Cardiac ventricle fibroblast (primary cell): ENCODE measurements at places on chromosomes 5 and 9. TPM values are rescaled to one million over a fixed set of nuclear protein-coding genes. Genes with fewer than 3 reads are reported as not detected.

The LRRC19 gene
- total RNA-seq, result not detected in 2 replicates

The NEURL1B gene
- total RNA-seq, result 9.1 and 11.1 TPM in 2 replicates

The RGS3 gene
- total RNA-seq, result 15.5 and 27.3 TPM in 2 replicates

The LHX2 gene
- 0.29 and 0.56 TPM in 2 replicates for total RNA-seq

The DAPK1 gene
- 19.5 and 21.1 TPM in 2 replicates for total RNA-seq

The FOXD4 gene
- total RNA-seq, result 0.12 TPM in 1 of 2 replicates, not detected in the other

The AKNA gene
- 5.1 TPM in 2 replicates for total RNA-seq

The LTC4S gene
- 20.0 and 24.7 TPM in 2 replicates for total RNA-seq

The SLC25A2 gene
- total RNA-seq, result 0.12 TPM in 1 of 2 replicates, not detected in the other

The PCDHA8 gene
- total RNA-seq, result 0.06 TPM in 1 of 2 replicates, not detected in the other

The CARTPT gene
- not detected in 2 replicates for total RNA-seq

The MAP1B gene
- total RNA-seq, result 57.2 and 168 TPM in 2 replicates

The TLX3 gene
- not detected in 2 replicates for total RNA-seq

The ZNF346 gene
- total RNA-seq, result 9.1 and 10.9 TPM in 2 replicates

The ESM1 gene
- total RNA-seq, result 0.25 and 1.1 TPM in 2 replicates
